ENCODE measurements at places on chromosomes 7 and 10.

- no peak for DNase-seq
These were observed 88.1 kb upstream of the KMT2C start for GRCh38 chr7:152523916-152524315.

DNA sequence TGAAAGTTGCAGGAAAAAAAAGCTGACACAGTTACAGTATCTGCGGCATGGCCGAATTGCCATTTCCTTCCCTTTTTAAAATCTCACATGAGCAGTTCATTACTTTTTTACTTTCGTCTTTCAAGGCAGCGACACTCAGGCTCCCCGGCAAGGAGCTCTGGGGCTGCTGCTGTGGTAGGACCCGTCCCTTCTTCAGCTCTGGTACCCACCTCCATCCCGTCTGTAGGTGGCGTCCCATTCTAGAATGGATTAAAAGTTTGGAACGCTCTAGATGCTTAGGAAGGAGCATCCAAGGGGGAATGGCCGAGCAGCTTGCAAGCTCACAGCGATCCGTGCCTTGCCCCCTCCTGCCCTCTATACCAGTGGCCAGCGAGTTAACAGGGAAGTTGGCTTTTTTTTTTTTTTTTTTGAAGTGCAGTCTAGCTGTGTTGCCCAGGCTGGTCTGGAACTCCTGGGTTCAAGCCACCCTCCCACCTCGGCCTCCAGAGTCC is 22.8 kb upstream of the TTYH3 start:
- DNase-seq: no peak

- no peak for DNase-seq
These were observed 201.8 kb downstream of the GLRX3 start for GRCh38 chr10:130337696-130338635.

DNA sequence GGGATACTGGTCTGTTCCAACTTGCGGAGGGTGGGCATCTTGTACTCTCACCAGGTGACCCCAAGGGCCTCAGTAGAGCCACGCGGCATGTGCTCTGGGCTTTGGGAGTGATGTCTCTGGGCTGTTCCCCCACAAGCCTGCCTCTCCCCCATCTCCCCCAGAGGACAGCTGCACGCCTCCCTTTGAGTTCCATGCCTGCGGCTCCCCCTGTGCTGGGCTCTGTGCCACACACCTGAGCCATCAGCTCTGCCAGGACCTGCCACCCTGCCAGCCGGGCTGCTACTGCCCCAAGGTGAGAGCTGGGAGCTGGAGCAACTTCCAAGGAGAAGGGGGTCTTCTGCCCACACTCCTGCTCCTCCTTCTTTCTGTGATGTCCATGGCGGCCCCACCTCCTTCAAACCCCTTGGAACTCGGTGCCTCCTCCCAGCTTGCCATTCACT is 15.0 kb upstream of the ZNF862 start:
- no peak for DNase-seq

GRCh38 chr10:3992382-3993178 is 207.6 kb upstream of the KLF6 start:
- DNase-seq: no peak

DNA sequence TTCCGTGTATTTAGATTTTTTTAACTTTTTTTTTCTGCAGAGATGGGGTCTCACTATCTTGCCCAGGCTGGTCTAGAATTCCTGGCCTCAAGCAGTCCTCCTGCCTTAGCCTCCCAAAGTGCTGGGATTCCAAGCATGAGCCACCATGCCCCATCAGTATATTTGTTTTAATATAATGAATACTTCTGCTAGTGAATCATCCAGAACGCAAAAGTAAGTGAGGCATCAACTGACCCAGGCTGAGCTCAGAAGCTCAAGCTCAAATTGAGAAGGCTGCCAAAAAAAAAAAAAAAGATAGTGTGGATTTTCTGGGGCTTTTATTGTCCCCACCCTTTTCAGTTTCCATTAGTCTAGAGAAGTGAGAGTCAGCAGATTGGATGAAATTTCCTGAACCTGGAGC is 39.0 kb upstream of the TECTB start:
- DNase-seq: no peak

DNA sequence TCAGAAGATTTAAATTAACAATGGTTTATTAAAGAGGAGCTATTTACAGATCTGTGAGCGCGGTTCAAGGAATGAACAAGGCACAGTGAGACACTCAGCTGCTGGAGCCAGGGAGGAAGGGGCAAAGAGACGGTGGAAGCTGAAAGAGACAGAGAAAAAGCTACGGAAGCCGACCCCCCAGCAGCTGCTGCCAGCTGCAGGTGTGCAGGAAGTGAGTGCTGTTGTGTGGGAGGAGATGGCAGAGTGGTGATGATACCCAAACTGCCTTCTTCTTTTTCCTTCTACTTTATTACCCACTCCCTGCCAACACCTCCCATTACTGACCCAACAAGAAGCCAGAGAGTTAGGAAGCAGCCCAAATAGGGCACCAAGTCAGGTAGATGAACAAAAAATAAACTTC is 41.9 kb upstream of the MBL2 start:
- DNase-seq: no peak

DNA sequence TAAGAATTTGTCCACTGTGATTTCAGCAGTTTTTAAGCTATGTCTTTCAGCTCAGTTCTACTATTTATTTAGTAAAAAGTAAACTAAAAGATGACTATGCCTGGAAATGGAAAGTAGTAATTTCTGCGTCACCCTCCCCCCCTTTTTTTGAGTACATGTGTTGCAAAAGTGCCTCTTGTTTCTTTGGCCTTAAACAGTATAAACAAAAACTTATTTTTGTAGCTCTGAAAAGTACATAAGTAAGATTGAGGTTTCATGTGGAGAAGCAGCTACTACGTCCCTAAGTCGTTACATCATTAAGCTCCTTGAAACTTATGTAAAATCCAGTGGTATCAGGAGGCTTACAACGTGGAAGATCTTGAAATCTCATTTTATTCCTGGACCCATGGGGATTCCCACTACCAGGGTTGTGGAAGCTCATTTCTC is 46.3 kb upstream of the HBP1 start:
- no peak for DNase-seq

DNA sequence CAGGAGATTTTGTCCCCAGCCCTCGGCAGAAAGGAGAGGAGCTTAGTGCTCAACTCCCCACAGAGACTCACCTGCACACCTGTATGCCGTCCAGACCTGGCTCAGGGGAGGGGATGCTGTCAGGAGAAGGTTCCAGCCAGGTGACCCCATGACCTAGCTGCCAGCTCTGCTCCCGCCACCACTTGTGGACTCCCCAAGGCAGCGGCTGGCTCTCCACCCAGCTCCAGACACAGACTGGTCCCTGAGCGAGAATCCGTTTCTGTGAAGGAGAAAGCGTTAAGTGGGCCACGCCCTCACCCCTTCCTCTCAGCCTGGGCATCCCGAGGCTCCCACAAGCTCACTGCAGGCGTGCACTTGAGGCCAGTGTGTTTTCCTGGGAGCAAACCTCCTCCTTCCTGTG is 76.4 kb downstream of the RGS10 start:
- DNase-seq: no peak

DNA sequence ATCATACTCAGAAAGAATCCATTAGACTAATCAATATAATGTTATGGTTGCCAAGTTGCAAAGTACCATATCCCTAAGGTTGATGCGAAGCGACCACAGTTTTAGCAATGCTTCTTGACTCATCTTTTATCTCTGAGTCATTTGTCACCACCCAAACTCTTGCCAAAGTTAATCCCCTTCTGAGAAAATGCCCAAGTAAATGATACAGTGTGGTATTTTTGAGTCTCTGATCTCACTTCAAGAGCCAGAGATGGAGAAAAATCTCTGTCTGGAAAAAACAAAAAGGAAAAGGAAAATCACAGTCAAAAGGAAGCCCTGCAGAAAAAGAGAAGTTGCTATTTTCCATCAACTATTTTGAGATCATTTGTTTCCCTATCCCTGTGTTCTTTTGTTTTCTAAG is 26.7 kb upstream of the OTUD1 start:
- no peak for DNase-seq

DNA sequence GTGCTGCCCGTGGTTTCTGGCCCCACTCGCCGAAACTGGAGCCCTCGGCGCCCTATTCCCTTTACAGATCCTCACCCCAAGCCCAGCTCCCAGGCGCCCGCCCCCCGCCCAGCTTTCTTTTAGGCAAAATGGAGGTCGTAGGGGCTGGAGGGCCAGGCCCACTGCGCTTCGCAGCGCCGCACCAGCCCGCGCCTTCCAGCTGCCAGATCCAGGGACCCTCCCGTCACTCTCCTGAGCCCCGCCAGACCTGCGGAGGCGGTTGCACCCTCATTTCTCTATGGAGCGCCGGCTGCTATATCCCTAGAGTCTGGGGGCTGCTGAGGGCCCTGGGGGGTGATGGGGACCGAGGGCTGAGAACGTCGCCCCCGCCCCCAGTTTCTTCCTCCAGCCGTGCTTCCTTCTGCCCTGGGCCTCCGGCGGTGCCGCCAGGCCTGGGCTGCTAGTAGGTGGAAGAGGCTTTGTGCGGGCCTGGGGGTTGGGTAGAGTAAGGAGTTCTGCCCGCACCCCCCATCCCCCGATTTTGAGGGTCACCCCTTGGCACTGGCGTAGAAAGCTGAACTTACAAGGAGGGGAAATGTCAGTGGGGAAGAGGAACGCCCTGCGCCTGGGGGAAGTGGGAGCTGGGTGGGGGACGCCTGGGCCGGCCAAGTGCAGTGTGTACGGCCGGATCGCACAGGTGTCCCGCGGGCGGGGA is 1.0 kb downstream of the GNB2 start:
- DNase-seq: no peak

DNA sequence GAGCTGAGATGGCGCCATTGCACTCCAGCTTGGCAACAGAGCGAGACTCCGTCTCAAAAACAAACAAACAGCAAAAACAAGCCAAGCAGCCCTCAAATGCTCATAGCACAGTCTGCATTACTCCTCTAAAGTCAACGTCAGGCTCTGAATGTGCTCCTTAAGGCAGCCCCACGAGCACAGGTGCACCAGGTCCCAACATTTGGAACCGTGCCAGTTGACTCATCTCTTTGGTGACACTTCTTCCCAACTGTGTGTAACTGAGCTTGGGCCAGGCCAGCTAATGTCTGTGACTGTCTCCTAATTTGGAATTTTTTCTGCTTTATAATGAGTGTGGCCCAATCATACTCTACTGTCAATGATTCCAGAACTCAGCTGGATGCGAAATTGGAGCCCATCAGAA is 66.3 kb upstream of the EFCAB10 start:
- no peak for DNase-seq

- no peak for DNase-seq
These were observed 110.1 kb downstream of the TNS3 start for GRCh38 chr7:47471831-47472230.

DNA sequence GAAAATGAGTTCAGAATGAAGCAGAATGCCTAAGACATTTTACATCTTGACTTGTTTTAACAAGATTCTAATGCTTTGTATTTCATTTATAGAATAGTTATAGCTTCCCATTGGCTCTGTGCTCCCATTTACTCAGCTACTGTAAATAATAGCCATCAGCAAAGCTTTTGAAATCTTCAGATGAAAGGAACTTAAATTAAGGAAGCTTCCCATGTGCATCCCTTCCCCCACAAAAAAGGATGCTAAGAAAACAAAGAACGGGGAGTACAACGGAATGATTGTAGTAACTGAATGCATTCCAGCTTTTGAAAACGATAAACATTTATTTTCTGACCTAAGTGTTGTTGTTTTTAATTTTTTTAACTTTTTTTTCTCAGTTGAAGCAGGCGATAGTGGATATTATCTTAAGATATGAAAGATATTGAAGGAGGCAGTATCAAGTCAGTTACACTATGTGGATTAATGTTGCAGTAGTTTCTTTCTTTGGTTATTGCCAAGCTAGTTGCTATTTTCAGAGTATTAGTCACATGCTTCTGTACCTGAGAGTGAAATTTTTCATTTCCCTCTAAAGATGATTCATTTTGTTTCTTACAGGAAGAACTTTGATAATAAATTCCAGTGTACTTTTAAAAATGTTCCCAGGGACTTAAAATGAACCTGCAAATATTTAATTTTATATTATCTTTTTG is 129.2 kb downstream of the KCND2 start:
- no peak for DNase-seq

GRCh38 chr10:72503241-72503640 is 122.6 kb downstream of the MICU1 start:
- DNase-seq: no peak
